ENCODE measurements at places on chromosomes 5 and 9.

- no peak for DNase-seq
Measured at GRCh38 chr9:134422301-134423090, 96.2 kb downstream of the RXRA start.

- DNase-seq, result no peak
Measured at GRCh38 chr5:175664723-175665122, 6.9 kb downstream of the HRH2 start.

DNA sequence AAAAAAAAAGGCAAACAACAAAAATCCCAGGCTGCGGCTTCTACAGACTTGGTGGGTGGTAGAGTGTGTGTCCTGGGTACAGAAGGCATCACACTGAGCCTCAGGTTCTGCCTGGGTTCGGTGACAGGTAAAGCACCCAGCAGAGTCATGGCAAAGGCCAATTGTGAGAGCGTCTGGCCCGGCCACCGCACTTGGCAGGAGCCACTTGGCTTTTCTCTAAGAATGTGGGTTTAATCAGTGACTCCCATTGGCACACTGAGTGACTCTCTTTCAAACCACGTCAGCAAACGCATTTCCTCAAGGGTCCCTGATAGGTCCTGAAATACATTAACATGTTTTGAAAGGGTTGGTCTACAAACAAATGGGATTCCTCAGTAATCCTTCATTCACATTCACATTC is 17.0 kb downstream of the COL23A1 start:
- no peak for DNase-seq

GRCh38 chr5:1832511-1833250 is 31.5 kb downstream of the NDUFS6 start:
- DNase-seq, result no peak

- no peak for DNase-seq
Measured at GRCh38 chr9:108181441-108181840, 674.3 kb downstream of the ACTL7B start.

DNA sequence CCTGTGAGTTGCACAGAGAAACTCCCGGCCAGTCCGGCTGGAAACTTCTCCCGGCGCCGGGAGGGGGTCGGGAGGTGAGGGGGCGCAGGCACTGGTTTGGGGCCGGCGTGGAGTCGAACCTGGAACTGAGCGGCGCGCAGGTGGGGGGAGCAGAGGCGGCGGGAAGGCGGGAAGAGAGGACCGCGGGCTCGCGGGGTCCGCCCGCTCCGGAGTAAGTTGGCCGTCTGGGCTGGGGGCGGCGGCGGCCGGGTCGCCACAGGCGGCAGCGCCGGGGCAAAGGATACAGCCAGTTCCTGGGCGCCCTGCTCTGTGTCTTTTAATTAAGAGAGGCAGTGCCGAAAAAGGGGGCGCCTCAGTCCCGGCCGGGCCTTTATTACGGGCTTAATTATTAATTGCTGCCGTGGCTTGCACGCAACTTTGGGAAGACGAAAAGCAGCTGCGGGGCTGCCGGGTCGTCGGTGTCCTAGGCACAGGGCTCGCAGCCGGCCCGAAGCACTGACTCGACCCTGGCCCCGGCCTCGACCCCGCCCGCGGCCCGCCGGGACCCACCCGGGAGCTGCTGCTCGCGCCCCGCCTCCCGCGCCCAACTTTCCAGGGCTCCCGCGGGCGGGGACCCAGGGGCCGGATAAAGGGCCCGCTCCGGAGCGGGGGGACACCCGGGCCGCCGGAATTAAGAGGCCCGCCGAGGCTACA is 1.1 kb downstream of the NTNG2 start:
- no peak for DNase-seq

- DNase-seq, result no peak
Measured at GRCh38 chr9:36036253-36036779, 397 bp upstream of the RECK start.

GRCh38 chr9:70486127-70486526 is 71.7 kb upstream of the KLF9 start:
- no peak for DNase-seq

GRCh38 chr9:97742545-97742944 is 45.4 kb upstream of the XPA start:
- DNase-seq, result no peak

- no peak for DNase-seq
Measured at GRCh38 chr5:67813877-67814539, 401.5 kb upstream of the PIK3R1 start.

DNA sequence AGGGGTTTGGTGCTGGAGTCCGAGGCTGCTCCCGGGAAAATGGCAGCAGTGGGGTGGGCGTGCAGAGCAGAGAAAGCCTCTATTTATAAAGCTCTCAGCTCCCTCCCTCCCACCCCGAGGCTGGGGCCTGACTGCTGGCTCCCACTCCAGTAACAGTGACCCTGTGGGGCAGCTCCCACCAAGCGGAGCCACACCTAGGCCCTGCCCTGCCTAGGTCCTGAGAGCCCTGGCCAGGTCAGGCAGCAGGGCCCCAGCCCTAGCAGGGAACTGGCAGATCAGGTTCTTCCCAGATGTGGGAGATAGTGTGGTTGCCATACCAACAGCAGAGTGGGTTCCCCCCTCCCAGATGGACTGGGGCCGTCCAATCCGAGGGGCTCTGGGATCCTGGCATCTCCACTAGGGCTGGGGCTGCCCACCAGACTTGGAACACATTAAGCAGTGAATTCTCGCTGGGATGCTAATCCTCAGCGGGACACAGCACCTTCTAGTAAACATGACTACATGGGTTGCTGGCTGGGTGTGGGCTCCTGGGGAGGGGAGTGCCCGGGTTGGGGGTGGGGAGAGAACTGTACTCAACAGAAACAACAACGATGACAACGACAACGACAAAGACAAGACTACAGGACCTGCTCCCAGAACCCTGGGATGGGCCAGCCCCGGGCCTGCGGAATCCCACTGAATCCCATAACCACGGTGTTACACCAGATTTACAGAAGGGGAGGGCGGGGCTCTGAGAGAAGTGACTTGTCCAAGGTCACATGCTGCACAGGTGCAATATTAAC is 1.5 kb downstream of the SH3GLB2 start:
- no peak for DNase-seq

GRCh38 chr9:18331808-18332209 is 142.1 kb upstream of the ADAMTSL1 start:
- DNase-seq, result no peak

DNA sequence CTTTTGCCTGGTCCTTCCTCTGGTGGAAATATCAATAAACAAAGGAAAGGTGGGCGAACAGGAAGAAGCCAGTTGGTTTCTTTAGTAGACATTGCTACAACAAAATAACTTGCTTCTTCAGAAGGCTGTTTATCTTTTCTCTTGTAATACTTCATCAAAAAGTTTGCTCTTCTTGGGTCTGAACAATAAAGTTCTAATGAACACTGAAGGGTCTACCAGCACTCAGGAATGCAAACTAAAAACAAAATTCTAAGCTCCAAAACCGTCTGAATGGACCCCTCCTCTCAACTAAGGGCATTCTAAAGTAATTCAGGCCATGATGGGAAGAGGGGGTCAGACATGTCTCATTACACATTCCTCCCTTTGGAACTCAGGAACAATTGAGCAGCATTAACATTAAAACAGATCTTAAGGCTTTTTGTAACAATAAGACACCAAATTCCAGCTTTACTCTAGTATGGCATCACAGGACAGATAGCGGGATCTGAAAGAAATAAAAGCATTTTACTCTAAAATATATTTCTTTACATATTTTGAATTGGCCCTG is 2.3 kb downstream of the TBCA start:
- no peak for DNase-seq

- DNase-seq, result no peak
Measured at GRCh38 chr9:93066978-93067603, 8.6 kb downstream of the SUSD3 start.

DNA sequence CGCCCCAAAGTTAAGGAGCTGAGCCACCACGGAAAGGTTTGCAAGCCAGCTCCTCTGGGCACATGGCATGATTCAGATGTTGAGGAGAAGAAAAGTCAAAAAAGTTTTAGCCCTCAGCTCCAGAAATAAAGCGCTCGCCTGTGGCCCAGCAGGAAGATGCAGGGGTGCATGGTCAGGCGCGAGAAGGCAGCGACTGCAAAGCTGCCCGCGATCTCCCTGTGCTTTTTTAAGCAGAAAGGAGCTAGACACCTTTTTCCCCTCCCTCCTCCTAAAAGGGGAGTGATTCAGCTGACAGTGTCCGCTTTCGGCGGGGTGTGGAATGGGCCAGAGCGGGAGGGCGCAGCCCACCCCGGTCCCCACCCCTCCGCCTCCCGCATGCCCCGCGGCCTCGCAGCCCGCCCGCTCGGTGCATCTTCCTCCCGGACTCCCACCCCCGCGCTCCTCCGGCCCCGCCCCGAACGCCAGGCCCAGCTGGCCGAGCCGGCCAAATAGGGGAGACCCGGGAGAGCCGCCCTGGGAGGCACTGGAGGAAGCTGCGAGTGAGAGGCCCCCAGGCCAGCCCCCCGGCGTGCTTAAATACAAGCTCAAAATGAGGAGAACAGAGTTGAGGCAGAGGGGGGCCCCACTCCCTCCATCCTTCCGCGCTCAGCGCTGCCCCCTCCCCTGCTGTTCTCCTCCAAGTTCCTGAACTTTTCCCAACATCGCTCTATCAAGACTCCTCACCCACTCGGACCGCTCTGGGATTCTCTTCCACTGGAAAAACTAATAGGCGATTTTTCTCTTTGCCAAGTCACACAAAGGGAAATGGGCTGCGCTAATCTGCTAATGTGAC is at the start of gene ADAMTS12:
Gene ADAMTS12, minus strand, starts transcription at position 203 of the 832 bp plus-strand sequence. Its CDS starts 134 bp downstream, at position 69.
- DNase-seq, result no peak

DNA sequence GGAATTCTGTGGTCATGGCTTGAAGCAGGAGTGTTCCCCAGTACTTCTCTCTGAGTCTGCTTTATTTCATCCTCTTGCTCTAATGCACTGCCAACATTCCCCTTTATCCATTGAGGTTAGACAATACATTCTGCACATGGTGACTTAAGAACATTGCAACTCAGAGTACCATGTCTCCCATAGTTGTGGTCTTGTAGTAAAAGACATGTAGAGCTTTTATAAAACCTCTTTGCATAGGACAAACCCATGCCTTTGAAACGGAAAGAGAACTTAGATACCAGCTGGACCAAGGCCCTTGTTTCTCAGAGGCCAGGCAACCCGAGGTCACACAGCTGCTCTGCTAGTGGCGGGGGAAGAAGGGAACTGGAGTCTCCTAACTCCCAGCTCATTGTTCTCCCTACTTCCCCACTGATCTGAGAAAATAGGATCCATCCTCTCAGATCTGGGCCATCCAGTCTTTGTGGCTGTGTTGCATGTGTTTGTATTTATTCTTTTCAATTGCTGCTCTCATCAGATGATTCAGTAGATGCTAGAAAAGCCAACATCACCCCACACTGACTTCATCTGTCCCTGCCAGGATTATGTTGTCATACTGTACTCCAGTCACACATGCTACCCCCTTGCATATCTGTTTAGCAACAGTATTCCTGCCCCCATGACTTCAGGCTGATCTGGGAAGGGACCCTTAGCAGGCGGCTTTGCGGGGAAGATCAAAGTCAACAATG is 236.9 kb downstream of the SAXO1 start:
- DNase-seq, result no peak

DNA sequence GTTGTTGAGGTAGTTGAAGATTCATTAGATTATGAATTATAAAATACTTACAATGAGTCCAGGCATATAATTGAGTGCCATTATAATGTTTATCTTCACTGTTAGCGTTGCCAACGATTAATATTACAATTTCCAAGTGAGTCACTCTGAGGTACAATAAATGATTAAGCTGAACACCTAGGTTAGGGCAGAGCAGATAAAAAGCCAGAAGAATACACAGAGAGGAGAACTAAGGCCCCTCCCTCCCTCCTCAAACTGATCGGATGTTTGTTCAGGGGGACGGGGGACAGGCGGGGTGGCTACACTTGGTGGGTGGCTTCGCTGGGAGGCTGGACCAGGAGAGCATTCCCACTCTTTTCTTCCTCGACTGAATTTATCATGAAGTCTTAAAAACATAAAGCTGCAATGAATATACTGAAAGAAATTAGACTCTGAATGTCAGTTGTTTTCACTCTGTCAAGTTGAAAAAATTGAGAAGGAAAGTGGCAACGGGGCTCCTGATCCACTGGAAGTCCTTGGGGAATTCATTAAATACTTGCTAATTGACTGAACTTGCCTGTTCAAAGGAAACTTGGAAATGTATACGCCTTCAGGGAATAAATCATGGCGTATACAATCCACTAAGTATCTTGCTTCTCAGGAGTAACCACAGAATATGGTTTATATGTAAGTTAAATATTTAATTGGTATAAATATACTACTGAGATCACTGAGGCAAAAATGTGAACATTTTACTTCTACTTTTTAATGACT is 198.1 kb downstream of the TSSK1B start:
- no peak for DNase-seq

GRCh38 chr5:180785121-180785781 is 17.4 kb downstream of the MGAT1 start:
- DNase-seq, result no peak

GRCh38 chr9:133129001-133129795 is 8.2 kb upstream of the RALGDS start:
- no peak for DNase-seq

DNA sequence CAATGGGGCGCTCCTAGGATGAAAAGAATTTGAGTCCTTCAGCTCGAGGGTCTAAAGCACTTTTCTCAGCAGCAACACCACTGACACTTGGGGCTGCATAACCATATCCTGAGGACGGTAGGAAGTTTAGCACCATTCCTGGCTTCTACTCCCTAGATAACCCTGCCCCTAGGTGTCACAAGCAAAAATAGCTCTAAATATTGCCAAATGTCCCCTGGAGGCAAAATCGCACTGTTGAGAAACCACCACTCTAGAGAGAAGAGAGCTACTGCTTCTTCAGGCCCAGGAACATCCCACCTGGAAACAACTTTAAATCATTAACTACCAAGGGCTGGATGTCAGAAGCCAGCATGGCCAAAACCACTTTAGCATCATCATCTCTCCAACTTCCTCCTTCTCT is 29.8 kb downstream of the MYO10 start:
- no peak for DNase-seq

DNA sequence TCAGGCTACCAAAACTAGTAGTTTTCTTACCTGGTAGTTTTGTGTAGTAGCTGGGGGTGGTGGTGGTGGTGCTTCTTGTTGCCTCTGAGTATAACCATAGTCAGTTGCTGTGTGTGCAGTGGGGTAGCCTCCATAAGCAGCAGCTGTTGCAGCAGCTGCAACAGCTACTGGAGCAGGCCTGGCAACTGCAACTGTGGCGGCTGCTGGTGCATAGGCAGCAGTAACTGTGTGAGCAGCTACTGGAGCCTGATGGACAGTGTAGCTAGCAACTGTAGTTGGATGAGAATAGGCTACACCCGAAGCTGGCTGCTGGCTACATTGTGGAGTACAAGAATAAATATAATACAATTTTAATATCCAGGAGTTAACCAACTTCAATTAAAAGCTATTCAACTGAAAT is 24.7 kb downstream of the ZFR start:
- DNase-seq, result no peak

Measured in stimulated activated CD8-positive, alpha-beta memory T cell treated with anti-CD3 and anti-CD28 coated beads, Interleukin-2, amount 100 ng/mL, for 1 hour (primary cell).